ENCODE measurements at places on chromosomes 2 and 18.

- peak; percentile 11 for DNase-seq
Observed at GRCh38 chr2:26846334-26847306, 1.3 kb upstream of the DPYSL5 start.

- DNase-seq, result no peak
Observed at GRCh38 chr18:79339094-79339908, 56.4 kb upstream of the NFATC1 start.

DNA sequence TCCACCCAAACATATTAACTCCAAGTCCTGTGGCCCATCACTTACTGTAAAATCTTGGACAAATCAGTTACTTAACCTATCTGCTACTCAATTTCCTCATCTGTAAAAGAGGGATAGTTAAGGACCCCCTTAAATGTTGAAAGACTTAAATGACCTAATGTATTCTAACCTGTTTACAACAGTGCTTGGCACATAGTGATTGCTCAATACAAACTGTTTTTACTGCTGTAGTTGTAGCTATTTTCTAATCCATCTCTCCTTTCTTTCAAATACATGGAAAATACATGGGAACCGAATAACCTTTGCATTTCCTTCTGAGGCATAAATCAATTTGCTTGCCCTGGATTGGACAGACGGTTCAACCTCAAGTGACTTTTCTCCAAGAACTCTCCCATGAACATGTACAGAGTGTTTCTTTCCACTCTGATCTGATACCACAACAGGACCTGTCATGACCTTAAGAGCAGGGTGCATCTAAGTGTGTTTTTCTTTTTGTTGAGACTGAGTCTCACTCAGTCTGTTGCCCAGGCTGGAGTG lies 2.7 kb downstream of the LNPK start:
- no peak for DNase-seq

DNA sequence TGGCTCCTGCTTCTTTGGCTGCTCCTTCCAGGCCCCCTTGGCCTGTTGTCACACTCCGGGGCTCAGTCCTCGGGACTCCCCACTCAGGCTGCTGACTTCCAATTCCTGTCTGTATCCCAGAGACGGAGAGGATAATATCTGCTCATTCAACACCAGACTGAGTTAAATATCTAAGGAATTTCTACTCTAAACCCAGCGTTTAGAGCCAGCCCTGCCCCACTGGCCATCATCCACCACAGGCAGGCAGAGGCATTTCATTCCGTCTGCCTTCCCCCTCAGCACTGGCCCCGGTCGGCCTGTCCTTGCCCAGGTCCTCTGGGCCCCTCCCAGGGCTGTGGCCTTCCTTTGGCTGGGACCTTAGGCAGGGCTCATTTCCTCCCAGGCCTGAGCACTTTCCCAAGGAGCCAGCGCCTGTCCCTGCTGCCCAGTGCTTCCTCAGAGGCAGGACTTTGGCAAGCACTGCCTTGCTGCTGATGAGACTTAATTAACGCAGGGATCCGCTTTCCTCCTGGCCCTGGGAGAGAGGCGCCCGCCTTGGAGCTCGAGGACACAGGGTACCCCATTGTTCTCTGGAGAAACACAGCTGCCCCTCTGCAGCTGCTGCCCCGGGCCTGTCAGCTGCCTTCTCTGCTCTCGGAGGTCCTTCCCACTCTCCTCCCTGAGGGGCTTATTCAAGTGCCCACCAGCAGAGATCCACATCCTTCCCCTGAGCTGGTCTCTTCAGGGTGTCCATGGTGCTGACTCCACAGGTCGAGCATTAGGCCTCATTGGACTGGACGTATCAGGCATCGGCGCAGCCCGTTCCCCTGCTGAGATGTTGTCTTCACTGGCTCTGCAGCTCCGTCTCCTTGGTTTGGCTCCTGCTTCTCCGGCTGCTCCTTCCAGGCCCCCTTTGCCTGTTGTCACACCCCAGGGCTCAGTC lies 42.8 kb downstream of the ATOH8 start:
- no peak for DNase-seq

DNA sequence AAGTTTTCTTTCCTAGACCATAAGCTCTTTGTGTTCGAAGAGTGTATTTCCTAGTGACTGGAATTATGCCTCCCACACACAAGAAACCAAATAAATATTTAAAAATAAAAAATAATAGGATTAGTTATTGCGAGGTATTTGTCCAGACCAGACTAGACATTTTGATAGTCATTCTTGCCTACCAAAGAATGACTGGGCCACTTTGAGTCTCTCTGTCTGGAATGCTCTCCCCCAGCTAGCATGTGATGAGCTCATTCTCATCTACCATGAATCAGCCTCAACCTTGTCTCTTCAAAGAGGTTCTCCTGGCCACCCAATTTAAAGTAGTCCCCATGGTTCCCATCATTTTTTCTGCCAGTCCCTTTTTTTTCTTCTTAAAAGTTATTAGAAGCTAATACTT lies 13.9 kb upstream of the DSC1 start:
- DNase-seq, result no peak

GRCh38 chr2:161370981-161371380 lies 45.1 kb upstream of the TBR1 start:
- no peak for DNase-seq

All from stimulated activated CD8-positive, alpha-beta memory T cell treated with anti-CD3 and anti-CD28 coated beads, Interleukin-4, amount 100 ng/mL, for 4 hours (primary cell).